ENCODE measurements at places on chromosomes 1 and 21.

- no peak for DNase-seq
Observed at GRCh38 chr1:53968125-53968513, 22.0 kb downstream of the LRRC42 start.

DNA sequence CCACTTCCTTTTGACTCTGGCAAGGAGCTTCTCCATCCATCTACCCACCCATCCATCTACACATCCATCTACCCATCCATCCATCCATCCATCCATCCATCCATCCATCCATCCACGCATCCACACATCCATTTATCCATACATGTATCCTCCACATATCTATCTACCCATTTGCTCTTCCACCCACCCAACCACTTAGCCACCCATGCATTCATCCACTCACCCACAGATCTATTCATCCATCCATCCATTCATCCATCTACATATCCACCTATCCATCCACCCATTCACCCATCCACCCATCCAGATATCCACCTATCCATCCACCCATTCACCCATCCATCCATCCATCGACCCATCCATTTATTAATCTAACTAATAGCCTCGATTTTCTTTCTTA, 23.0 kb upstream of the KANK4 start:
- no peak for DNase-seq

DNA sequence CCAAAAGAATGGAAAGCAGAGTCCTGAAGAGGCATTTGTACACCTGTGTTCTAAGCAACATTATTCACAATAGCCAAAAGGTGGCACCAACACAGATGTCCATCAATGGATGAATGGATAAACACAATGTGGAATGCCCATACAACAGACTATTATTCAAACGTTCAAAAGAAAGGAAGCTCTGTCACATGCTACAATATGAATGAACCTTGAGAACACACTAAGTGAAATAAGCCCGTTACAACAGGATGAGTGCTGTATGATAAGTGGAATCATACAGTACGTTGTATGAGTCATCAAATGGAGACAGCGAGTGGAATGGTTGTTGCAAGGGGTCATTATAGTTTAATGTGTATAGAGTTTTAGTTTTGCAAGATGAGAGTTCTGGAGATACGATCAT, 80.1 kb downstream of the SH3BGR start:
- peak; percentile 7 for DNase-seq

DNA sequence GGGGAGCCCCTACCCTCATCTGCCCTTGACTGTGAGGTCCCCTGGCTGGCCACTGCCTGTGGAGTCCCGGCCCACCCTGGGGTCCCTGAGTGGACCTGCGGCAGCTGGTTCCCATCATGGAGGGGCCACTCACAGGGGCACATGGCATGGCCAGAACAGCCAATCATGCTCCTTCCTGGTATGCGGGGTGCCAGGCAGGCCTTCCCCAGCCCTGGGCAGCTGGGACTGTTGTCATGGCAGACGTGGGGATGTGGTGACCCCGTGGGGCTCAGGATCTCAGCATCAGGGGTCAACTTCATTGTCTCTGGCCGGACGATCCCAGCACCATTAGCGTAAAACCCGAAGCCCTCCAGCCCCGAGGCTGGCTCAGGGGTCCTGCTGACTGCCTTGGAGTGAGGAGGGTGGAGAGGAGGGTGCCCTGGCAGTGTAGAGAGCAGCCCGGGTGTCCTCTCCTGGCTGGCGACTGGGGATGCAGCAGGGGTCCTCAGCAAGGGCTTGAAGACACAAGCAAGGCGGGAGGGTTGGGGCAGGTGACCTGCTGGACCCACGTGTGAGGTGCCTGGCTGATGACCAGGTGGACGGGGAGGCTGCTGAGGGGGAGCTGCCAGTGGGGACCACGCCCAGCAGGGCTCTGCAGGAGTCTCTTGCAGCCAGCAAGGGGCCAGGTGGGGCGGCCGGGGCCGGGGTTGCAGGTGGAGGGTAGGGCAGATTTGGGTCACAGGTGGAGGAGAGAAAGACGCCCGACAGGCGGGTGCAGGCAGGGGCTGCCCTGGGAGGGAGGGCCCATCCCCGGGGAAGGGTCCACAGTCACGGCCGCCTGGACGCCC, 45.1 kb downstream of the TRIM11 start:
- no peak for DNase-seq

GRCh38 chr1:246448373-246448772, 58.7 kb downstream of the SMYD3 start:
- DNase-seq = no peak

- no peak for DNase-seq
Observed at GRCh38 chr1:34684266-34684665, 70.6 kb upstream of the GJB5 start.

- DNase-seq = no peak
Observed at GRCh38 chr1:160726114-160726497, 12.9 kb upstream of the SLAMF7 start.

DNA sequence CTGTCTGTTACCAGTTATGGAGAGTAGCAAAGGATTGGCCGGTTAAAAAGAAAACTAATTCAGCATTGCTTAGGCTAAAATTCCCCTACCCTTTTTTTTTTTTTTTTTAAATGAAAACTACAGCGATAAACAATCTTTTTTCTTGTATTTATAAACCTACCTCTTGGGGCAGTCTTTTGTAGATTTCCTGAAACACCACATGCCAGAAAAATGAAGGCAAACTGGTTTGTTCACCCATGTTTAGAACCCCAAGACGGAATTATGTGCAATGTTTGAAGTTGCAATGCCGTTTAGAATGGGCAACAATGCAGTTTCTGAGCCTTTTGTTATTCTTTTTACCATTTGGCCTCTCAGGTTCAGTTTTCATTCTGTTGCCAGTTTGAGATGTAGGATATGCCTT, 59.1 kb downstream of the PRDM2 start:
- peak; percentile 68 for DNase-seq

DNA sequence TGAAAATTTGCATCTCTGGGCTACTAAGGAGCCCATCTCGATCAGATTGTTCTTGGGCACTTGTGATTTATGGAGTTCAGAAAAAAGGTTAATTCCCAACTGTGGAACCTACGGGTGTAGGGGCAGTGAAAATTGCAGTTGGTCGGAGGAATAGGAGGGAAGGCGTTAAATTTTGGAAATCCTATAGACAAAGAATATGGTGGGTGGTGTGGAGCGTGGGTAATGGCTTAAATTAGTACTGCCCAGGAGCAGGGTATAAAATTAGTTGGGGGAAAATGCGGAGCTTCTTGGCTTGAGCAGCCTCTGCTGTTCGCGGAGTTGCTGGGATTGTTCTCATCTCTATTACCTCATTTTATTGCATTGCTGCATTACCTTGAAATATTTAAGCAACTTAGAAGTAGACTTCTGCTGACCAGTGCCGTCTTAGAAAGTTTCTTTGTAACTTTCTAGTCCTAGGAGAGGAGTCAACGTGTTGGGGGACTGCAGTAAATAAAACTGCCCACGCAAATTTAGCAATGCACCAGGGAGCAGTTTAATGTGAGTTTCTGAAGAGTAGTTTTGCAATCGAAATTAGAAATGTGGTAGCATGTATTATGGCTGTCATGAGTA, 514 bp downstream of the S1PR1 start:
- DNase-seq = no peak

DNA sequence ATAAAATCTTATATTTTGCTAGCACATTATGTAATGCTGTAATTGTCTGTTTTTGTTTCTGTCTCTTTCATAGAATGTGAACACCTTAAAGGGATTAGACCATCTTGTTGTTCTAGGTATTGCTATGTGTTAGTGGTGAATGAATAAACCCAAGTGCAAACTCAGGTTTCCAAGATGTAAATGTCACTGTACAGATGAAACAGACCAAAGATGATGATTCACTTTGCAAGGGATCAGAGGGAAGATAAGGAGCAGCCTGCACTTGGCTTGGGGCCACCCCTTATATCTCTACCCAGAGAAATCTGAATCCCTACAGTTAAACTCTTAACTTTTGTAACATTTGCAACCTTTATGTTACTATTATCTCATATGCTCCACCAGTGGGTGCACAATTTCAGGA, 25.4 kb downstream of the UROD start:
- no peak for DNase-seq

- no peak for DNase-seq
Observed at GRCh38 chr1:64624218-64624713, 120.6 kb upstream of the RAVER2 start.

DNA sequence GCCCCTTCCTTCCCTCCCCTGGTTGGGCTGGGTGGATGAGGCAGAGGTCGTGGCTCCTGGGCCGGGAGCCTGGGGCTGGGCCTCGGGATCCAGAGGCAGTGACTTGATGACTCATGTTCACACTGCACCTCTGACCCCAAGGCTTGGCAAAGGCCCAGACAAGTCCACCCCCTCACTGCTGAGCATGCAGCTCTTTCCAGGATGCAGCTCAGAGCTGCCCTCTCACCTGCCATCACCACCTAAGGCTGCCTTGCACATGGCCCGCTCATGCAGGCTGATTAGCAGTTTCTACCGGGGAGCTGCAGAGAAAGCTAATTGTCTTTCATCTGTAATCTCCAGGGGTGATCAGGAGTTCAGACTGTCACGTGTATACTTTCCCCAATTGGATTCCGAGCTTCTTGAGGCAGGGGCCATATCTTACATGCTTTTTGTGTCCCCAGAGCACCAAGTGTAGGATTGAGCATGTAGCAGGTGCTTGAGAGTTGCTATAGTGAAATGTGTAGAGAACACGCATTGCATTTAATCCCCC, 62.1 kb downstream of the LRRN2 start:
- peak; percentile 26 for DNase-seq

GRCh38 chr1:53448241-53448841, 10.9 kb upstream of the DMRTB1 start:
- DNase-seq = no peak

- DNase-seq = no peak
Observed at GRCh38 chr1:170545476-170545875, 13.5 kb downstream of the GORAB start.

- no peak for DNase-seq
Observed at GRCh38 chr1:38615680-38616079, 243.9 kb downstream of the RRAGC start.

GRCh38 chr1:181335631-181336030, 147.7 kb upstream of the CACNA1E start:
- DNase-seq = no peak

DNA sequence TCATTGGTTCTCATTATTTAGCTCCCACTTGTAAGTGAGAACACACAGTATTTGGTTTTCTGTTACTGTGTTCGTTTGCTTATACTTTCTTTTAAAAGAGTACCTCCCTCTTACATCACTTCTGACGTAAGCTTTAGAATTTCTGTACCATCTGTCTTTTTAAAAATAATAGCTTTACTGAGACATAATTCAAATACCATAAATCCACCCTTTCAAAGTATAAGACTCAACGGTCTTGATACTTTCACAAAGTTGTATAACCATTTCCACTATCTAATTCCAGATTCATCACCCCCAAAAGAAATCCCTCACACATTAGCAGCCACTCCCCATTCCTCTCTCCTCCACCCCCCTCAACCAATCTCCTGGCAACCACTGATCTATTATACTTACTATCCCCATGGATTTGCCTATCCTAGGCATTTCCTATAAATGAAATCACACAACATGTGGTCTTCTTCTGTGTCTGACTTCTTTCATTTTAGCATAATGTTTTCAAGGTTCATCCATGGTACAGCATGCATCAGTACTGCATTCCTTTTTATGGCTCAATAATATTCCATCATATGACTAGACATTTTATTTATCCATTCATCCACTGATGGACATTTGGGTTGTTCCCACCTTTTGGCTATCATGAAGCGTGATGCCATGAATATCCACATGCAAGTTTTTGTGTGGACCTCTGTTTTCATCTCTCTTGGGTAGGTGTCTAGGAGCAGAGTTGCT, 104.7 kb downstream of the HLCS start:
- no peak for DNase-seq

- DNase-seq = no peak
Observed at GRCh38 chr1:173191011-173191705, 16.0 kb downstream of the TNFSF4 start.

DNA sequence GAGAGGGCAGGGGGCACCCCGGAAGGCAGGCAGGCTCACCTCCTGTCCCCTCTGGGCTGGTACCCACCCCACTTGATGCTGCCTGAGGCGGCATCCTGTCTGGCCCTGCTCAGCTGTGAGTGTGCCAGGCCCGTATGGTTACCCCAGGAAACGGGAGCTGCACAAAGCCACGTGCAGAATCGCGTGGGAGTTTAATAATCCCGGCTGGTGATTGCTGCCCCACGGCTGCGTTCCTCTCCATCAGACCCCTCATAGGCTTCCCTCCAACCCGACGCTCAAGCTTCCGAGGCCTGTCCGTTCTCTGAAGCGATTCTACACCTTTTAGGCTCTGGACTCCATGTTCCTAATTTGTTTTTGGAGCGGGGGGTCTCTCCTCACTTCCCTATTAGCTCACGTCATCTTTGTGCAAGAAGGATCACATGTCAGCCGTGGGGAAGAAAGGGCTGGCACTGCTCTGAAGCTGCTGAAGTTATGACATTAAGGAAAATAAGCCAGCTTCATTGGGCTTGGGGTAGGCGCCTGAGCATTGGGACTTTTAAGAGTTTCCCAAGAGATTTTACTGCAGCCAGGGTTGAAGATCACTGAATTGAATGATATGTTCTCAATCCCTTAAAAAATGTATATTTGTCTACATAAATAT, 1.1 kb upstream of the B3GALT5 start:
- DNase-seq = no peak

DNA sequence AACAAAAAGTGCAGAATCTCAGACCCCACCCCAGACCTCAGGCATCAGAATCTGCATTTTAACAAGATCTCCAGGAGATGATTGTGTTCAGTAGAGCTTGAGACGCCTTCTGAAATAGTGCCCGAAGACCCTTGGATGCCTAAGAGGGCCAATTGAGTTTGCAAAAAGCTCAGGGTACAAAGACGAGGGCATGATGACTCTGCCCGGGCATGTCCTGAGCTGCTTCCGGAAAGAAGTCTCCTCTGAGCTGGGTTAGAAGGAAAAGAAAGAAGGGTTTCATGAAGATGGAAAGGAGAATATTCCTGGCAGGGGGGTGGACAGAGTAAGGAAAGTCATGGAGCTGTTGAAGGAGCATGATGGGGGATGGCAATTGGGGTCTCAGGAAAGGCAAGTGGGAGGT, 246.1 kb upstream of the TMEM51 start:
- no peak for DNase-seq

GRCh38 chr1:7616953-7617352, 154.1 kb upstream of the VAMP3 start:
- DNase-seq = no peak

DNA sequence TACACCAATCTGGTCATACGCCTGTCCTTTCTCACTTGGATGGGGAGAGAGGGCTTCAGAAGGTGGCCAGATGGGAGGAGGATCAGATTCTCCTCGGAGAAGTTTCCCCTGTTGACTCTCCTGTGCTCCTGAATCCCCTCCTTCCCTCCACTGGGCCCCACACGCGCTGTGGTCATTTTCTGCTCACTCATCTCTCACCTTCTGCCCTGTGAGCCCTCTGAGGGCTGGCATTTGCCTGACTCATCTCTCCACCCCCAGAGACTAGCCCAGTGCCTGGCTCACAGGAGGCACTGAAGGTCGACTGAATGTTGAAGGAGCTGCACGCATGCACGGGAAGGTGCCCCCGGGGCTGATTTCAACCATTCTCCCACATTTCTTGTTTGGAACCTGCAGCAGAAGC, 14.2 kb downstream of the ABCA4 start:
- DNase-seq = no peak

Data from HCT116 (cell line).